Lung microvascular endothelial cell (primary cell): ENCODE measurements at places on chromosomes 1 and 21.

DNA sequence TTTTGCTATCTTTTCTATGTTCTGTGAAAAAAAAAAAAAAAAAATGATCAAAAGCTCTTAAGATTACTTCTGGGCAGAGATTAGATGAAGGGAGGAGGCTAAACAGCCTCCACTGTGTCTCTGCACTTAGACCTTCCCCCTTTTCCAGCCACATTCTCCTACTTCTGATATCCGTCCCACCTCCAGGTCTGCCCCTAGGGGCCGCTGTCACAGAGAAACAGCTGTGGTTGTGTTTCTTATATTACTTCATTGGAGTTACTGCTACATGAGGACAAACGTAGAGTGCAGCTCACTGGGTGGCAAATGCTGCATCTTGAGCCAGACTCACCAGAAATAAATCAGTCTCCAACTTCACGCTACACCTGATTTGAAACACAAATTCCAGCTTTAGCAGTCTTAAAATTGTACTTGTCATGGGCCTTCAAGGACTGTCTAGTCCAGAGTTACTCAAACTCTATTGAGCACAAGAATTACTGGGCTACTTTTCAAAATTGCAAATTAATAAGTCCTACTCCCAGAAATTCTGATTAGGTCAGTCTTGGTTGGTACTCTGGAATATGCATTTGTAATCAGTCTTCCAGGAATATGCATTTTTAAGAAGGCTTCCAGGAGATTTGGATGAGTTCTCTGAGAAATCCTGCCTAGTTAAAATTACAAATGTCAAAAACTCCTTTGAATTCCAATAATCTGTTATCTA, 125.2 kb upstream of the PTBP2 start:
- peak; percentile 46 for DNase-seq

- DNase-seq, result no peak
Measured at GRCh38 chr1:78630600-78630999, 10.4 kb downstream of the IFI44L start.

GRCh38 chr1:225763716-225764548, 13.7 kb upstream of the SRP9 start:
- DNase-seq, result peak; percentile 51

DNA sequence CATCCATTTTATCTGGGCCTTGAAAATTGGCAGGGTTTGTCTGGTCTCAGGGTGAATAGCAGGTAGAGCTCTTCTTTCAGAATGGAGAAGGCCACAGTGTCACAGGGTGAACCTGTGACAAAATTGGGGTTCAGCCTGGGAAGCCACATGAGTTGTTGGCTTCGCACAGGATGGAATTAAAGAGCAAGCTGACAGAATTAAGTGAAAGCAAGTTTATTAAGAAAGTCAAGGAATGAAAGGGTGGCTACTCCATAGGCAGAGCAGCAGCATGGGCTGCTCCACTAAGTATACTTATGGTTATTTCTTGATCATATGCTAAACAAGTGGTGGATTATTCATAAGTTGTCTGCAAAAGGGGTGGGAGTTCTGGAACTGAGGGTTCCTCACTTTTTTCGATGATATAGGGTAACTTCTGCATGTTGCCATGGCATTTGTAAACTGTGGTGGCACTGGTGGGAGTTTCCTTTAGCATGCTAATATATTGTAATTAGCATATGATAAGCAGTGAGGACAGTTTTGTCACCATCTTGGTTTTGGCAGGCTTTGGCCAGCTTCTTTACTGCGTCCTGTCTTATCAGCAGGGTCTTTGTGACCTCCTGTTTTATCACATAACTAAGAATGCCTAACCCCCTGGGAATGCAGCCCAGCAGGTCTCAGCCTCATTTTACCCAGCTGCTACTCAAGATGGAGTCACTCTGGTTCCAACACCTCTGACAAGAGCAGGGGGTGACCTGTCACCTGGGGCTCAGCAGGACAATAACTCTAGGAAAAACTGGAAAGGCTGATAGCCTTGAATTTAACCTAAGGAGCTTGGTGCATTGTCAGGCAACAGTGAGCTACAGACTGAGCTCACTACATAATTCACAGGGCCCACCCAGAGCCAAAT, 5.1 kb downstream of the IFNAR2 start:
- no peak for DNase-seq

DNA sequence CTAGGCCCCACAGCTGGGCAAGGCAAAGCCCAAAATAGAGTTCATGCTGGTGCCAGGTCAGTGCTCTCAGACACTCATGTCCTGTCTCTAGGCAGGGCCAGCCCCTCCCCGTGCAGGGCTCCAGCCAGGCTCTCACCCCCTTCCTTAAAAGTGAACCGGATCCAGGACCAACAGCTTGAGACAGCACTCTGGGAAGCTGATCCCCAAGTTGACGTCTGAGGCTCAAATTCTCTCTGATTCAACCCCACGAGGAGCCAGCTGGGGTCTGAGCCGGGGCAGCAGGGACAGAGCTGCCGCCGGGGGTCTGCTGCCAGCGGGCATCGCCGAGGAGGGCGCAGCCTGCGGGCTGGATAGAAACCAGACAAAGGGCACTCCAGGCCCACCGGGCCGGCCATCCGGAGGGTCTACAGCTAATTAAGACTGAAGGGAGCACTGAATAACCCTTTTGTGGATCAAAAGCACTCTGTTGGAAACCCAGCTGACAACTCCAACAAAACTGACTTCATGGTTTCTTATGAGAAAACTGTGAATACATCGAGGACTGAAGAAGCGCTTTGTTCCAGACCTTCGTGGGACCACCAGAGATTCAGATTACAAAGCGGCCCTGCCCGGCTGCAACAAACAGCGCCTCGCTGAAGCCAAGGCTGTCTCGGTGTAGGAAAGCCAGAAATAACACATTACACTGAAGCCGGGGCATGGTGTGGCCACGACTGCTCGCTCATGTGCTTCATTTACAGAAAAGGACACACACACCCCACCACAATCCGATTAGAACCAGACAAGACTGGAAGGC, 95.8 kb downstream of the PSMG1 start:
- no peak for DNase-seq
